ENCODE measurements at places on chromosomes 13 and 19. TPM values are rescaled to one million over a fixed set of nuclear protein-coding genes. Genes with fewer than 3 reads are reported as not detected.
A peak's percentile ranks its signal among the peaks of the same experiment; 100 is the strongest.

The DACH1 gene
- not detected for polyA plus RNA-seq

GRCh38 chr13:102779436-102780159 is 6.0 kb upstream of the TEX30 start:
- H3K27me3 ChIP-seq, result no peaks in the 10 kb centered on the region
- no peaks in the 10 kb centered on the region for H3K36me3 ChIP-seq
- H3K4me1 ChIP-seq, result peaks cover 3% of the 10 kb centered on the region

DNA sequence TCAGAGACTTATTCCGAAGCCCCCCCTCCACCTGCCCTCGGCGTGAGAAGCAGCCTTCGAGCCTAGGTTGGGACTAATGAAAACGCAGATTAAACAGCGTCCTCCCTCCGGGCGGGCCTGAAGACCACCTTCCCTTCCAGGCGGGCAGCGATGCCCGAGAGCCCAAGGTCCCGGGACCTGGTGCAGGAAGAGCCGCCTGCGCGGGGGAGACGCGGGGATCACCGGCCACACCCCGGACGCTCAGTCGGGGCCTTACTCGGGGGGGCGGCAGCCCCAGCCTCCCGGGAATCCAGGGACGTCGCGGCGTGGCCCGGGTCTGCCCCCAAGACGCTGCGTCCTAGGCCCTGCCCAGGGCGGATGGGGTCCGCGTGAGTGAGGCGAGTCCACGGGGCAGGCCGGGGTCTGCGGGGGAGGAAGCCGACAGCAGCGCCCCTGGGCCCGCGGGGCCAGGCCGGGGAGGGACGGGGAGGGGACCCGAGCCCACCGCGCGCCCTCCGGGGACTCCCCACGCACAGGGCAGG is 33.3 kb upstream of the SPACA7 start:
- H3K27ac ChIP-seq, result no peak overlapping the region
- H3K4me3 ChIP-seq, result no peak overlapping the region
- H3K36me3 ChIP-seq, result peaks cover 4% of the 10 kb centered on the region
- DNase-seq, result no peak

The KIR2DL3 gene
- not detected for polyA plus RNA-seq

DNA sequence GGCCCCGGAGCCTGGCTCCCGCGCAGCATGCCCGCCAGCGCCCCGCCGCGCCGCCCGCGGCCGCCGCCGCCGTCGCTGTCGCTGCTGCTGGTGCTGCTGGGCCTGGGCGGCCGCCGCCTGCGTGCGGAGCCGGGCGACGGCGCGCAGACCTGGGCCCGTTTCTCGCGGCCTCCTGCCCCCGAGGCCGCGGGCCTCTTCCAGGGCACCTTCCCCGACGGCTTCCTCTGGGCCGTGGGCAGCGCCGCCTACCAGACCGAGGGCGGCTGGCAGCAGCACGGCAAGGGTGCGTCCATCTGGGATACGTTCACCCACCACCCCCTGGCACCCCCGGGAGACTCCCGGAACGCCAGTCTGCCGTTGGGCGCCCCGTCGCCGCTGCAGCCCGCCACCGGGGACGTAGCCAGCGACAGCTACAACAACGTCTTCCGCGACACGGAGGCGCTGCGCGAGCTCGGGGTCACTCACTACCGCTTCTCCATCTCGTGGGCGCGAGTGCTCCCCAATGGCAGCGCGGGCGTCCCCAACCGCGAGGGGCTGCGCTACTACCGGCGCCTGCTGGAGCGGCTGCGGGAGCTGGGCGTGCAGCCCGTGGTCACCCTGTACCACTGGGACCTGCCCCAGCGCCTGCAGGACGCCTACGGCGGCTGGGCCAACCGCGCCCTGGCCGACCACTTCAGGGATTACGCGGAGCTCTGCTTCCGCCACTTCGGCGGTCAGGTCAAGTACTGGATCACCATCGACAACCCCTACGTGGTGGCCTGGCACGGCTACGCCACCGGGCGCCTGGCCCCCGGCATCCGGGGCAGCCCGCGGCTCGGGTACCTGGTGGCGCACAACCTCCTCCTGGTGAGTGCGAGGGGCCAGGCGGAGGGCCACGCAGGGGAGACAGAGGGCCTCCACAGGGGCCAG is at the start of gene KL:
TSS of gene KL (plus strand) at position 10 of the 909 bp plus-strand sequence. CDS start at position 28, 18 bp downstream.
- H3K4me3 ChIP-seq, result peak within 1 kb of the TSS; percentile 73
- no peak within 1 kb of the TSS for H3K27ac ChIP-seq
- H3K4me1 ChIP-seq, result peaks cover 15% of the 10 kb centered on the region

GRCh38 chr13:20702915-20703779 is at the start of gene IL17D:
TSS of gene IL17D (plus strand) at chr13:20703699. CDS start at chr13:20704002, 303 bp downstream.
- H3K27ac ChIP-seq, result peak within 1 kb of the TSS; percentile 81
- DNase-seq, result peak; percentile 24
- H3K4me1 ChIP-seq, result peaks cover 12% of the 10 kb centered on the region
- peaks cover 15% of the 10 kb centered on the region for H3K27me3 ChIP-seq
- peak within 1 kb of the TSS; percentile 88 for H3K4me3 ChIP-seq

GRCh38 chr19:55066107-55066709 is 3.3 kb upstream of the RDH13 start:
- H3K4me1 ChIP-seq, result peaks cover 32% of the 10 kb centered on the region
- H3K36me3 ChIP-seq, result no peaks in the 10 kb centered on the region
- H3K27me3 ChIP-seq, result peaks cover 52% of the 10 kb centered on the region
- no peak overlapping the region for H3K27ac ChIP-seq
- DNase-seq, result no peak

The F2RL3 gene
- not detected for polyA plus RNA-seq

- H3K27me3 ChIP-seq, result no peaks in the 10 kb centered on the region
- H3K4me3 ChIP-seq, result no peak overlapping the region
- no peaks in the 10 kb centered on the region for H3K36me3 ChIP-seq
- H3K27ac ChIP-seq, result no peak overlapping the region
- H3K4me1 ChIP-seq, result no peaks in the 10 kb centered on the region
- no peak for DNase-seq
These were observed 1584.2 kb upstream of the SLC10A2 start for GRCh38 chr13:104650431-104650830.

GRCh38 chr19:519449-519865 is 12.1 kb upstream of the CDC34 start:
- peaks cover 5% of the 10 kb centered on the region for H3K4me1 ChIP-seq
- H3K27ac ChIP-seq, result no peak overlapping the region
- no peaks in the 10 kb centered on the region for H3K27me3 ChIP-seq
- no peak for DNase-seq
- H3K4me3 ChIP-seq, result no peak overlapping the region

The ZNF284 gene
- 1.1 TPM for polyA plus RNA-seq

- peak overlapping the region; percentile 48 for H3K27ac ChIP-seq
- H3K4me3 ChIP-seq, result peak overlapping the region; percentile 36
- H3K27me3 ChIP-seq, result peaks cover 36% of the 10 kb centered on the region
- peaks cover 25% of the 10 kb centered on the region for H3K4me1 ChIP-seq
- H3K36me3 ChIP-seq, result peaks cover 9% of the 10 kb centered on the region
- DNase-seq, result peak; percentile 56
These were observed 1.2 kb downstream of the PRKCG start for GRCh38 chr19:53883231-53883661.

DNA sequence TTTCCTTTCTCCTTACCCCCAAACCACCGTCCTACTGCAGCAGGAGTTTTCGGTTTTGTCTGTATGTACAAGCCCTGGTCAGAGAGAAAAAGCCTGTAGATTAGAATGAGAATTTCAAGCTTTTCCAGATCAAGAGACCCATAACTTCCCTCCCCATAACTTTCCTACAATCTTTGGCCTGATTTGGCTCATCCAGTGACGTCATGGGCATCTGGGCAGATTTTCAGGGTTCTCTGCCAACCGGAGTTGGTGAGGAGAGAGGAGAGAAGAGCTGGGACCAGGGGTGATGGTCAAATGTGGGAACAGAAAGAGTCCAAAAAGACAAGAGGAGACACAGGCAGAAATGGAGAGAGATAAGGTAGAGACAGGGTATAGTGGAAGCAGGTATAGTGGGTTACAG is 10.5 kb downstream of the IZUMO2 start:
- no peak overlapping the region for H3K4me3 ChIP-seq
- H3K27ac ChIP-seq, result no peak overlapping the region
- H3K36me3 ChIP-seq, result peaks cover 5% of the 10 kb centered on the region

- H3K4me3 ChIP-seq, result no peak overlapping the region
- H3K4me1 ChIP-seq, result peaks cover 23% of the 10 kb centered on the region
- peaks cover 11% of the 10 kb centered on the region for H3K36me3 ChIP-seq
- H3K27me3 ChIP-seq, result no peaks in the 10 kb centered on the region
These were observed 812 bp upstream of the ZNF493 start for GRCh38 chr19:21396121-21396520.

The CLDND2 gene
- polyA plus RNA-seq, result 0.46 TPM

DNA sequence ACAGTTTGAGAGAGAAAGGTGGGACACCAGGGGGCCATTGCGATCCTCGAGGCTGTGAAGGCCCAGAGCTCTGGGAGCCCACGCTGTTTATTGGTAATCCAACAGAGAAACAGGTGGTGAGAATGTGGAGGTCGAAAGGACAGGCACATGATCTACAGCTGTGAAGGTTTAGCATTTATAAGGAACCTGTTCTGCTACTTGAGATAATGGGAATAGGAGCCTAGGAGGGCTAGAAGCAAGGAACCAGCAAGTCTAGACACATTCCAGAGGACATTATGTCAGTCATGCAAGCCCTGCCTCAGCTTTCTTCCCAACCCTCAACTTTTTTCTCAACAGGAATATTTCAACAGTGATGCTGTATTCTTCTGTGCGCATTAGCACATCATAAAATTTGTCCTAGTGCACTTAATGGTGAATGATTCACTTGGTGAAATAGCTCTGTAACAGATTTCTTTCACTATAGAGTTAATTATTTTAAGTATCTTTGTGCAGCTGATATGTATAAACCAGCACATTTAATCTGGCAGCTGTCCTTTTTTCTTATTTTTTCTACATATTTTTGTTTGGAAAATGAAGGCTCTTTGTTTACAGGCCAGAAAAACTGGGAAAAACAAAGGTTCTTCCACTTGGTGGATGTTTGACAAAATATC is 25.4 kb downstream of the ZNF90 start:
- H3K27me3 ChIP-seq, result no peaks in the 10 kb centered on the region
- no peak overlapping the region for H3K4me3 ChIP-seq
- H3K4me1 ChIP-seq, result no peaks in the 10 kb centered on the region
- no peak for DNase-seq

GRCh38 chr13:30409886-30410704 is 12.2 kb upstream of the UBE2L5 start:
- H3K4me1 ChIP-seq, result peaks cover 79% of the 10 kb centered on the region
- H3K36me3 ChIP-seq, result no peaks in the 10 kb centered on the region
- no peak overlapping the region for H3K4me3 ChIP-seq

GRCh38 chr13:99378985-99379733 is 72.0 kb upstream of the GPR183 start:
- H3K4me3 ChIP-seq, result peak overlapping the region; percentile 15
- H3K36me3 ChIP-seq, result peaks cover 8% of the 10 kb centered on the region
- DNase-seq, result peak; percentile 39
- H3K27me3 ChIP-seq, result no peaks in the 10 kb centered on the region

DNA sequence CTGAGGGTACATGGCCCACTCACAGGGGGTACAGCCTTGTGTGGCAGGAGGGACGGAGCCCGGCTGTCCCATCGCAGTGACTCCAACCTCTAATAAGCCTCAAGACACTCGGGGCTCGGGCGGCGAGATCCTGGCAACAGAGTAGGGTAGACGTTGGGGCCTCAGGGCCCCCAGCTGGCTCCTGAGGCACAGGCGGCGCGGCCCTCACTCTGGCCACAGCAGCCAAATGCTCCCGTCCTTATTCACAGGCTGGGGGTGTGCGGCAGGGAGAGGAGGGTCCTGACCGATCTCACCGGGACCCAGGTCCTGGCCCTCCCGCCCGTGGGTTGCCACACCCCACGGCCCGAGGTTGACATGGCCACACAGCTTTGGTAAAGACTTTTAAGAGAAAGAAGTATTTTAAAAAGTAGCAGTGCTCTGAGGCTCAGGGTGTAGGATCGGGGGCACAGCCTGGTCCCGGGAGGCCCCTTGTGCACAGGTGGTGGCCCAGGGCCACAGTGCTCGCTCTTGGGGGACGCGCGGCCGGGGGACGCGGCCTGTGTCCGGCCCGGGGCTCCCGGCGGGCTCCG is 7.6 kb downstream of the SLC39A3 start:
- H3K27ac ChIP-seq, result no peak overlapping the region
- H3K36me3 ChIP-seq, result no peaks in the 10 kb centered on the region
- H3K4me1 ChIP-seq, result peaks cover 15% of the 10 kb centered on the region
- no peaks in the 10 kb centered on the region for H3K27me3 ChIP-seq
- no peak overlapping the region for H3K4me3 ChIP-seq

- no peaks in the 10 kb centered on the region for H3K4me1 ChIP-seq
- no peaks in the 10 kb centered on the region for H3K36me3 ChIP-seq
- H3K27me3 ChIP-seq, result no peaks in the 10 kb centered on the region
- DNase-seq, result no peak
- H3K27ac ChIP-seq, result no peak overlapping the region
These were observed 28.7 kb downstream of the COMP start for GRCh38 chr19:18762125-18763023.

GRCh38 chr13:76293751-76294150 is 592.5 kb downstream of the KCTD12 start:
- no peak for DNase-seq
- no peak overlapping the region for H3K27ac ChIP-seq
- H3K27me3 ChIP-seq, result no peaks in the 10 kb centered on the region
- H3K4me1 ChIP-seq, result no peaks in the 10 kb centered on the region

GRCh38 chr19:9308091-9308770 is 1.4 kb downstream of the ZNF699 start:
- H3K36me3 ChIP-seq, result peaks cover 15% of the 10 kb centered on the region
- H3K4me3 ChIP-seq, result peak overlapping the region; percentile 100
- peaks cover 49% of the 10 kb centered on the region for H3K4me1 ChIP-seq
- peak overlapping the region; percentile 97 for H3K27ac ChIP-seq
- no peak for DNase-seq

The ZNF582 gene
- polyA plus RNA-seq, result 6.3 TPM

DNA sequence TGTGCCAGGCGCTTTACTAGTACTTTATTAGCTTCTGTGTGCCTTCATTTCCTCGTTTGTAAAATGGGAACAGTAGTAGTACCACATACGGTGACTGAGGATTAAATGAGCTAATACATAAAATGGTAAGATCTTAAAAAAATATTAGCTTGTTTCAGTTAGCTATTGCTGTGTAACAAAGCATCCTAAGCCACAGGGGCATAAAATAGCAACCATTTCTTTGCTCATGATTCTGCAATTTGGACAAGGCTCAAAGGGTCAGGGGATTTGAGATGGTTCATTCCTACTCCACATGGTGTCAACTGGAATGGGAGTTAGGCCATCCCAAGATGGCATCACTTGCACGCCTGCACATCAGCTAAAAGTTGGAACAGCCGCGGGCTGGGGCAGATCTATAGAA is 13.3 kb downstream of the DYRK1B start:
- no peak for DNase-seq
- H3K27ac ChIP-seq, result no peak overlapping the region
- no peak overlapping the region for H3K4me3 ChIP-seq
- H3K4me1 ChIP-seq, result peaks cover 23% of the 10 kb centered on the region
- no peaks in the 10 kb centered on the region for H3K27me3 ChIP-seq
- H3K36me3 ChIP-seq, result no peaks in the 10 kb centered on the region

DNA sequence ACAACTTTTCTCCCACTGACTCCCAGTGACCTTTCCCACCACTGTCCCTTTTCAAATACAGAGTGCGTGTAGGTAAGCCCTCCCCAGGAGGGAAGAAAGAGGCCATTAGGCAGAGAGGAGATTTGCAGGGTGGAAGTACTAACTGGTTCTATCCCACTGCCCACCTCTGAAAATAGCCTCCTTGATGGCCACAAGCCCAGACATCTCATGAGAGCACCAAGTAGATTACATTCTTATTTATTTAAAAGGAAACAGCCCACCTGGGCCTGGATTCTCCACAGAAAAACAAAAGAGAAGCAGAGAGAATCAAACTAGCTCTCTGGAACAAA is 445.3 kb downstream of the FOXO1 start:
- no peaks in the 10 kb centered on the region for H3K27me3 ChIP-seq
- no peaks in the 10 kb centered on the region for H3K36me3 ChIP-seq
- peak overlapping the region; percentile 27 for H3K27ac ChIP-seq
- DNase-seq, result no peak
